ENCODE measurements at places on chromosomes 7 and 10.

- peak; percentile 49 for DNase-seq
These were observed 3.2 kb downstream of the DNAJB6 start for GRCh38 chr7:157339777-157340677.

GRCh38 chr10:5743736-5744135 lies 59.1 kb downstream of the TASOR2 start:
- no peak for DNase-seq

- DNase-seq: no peak
These were observed 868.1 kb downstream of the LRMDA start for GRCh38 chr10:76299501-76299900.

DNA sequence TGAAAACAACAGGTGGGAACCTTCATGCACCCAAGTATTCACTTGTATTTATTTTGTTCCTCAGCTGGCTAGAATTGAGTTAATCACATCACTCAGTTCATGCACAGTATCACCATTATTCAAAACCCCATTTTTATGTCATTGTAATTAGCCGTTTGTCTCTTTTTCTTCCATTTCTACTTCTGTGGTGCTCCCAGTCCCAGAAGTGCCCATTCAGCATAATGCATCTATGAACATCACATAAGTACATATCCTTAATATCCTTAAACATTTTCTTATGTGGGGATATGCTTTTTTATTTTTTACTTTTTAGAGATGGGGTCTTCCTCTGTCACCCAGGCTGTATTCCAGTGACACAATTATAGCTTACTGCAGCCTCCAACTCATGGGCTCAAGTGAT lies 510.9 kb upstream of the MGMT start:
- DNase-seq: no peak

- peak; percentile 16 for DNase-seq
These were observed 371.9 kb downstream of the BMPER start for GRCh38 chr7:34277016-34277802.

Measured in urothelium cell line (cell line).